Stimulated activated CD8-positive, alpha-beta memory T cell treated with anti-CD3 and anti-CD28 coated beads, Interleukin-7, amount 100 ng/mL, for 1 hour (primary cell): ENCODE measurements at places on chromosomes 11 and 22.

DNA sequence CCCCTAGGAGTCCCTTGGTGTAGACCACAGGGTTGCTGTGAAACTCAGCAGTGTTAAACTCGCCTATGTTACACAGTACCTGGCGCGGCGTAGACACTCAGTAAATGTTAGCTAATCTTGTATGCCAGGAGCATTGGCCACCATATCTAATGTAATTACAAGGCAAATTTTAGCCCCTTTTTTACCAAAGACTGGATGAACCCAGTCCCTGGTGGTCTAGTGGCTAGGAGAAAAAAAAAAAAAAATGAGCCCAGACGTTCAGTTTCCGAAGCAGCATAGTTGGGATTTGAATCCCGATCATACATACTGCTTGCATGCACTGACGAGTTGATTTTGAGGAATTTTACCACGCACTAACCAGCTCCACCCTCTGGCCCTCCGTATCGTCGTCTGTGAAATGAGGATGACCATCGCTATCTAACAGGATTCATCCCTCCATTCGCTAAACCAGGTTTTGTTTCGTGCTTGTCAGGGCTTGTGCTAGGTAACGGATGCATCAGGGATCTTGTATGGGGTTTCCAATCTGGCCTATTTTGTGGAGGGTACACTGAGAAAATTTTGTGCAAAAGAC is 688 bp downstream of the PTS start:
- DNase-seq = no peak

DNA sequence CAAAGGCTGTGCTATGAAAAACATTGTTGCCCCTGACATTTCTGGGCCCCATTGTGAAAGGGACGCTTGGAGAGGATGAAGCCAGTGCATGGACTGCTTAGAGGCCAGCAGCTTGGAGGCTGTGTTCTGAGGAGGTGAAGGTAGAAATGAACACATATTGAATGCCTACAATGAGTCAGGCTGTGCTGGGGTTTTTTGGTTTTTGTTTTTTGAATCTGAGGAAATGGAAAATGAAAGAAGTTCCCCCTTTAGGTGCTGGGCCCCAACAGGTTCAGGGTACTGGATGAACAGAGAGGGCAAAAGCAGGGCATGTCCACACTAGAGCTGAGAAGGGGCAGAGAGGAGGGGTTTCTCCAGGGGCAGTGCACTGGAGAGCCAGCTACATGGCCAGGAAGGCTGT is 166.1 kb upstream of the API5 start:
- DNase-seq = no peak

GRCh38 chr11:79007771-79008402 is 432.9 kb downstream of the TENM4 start:
- no peak for DNase-seq

DNA sequence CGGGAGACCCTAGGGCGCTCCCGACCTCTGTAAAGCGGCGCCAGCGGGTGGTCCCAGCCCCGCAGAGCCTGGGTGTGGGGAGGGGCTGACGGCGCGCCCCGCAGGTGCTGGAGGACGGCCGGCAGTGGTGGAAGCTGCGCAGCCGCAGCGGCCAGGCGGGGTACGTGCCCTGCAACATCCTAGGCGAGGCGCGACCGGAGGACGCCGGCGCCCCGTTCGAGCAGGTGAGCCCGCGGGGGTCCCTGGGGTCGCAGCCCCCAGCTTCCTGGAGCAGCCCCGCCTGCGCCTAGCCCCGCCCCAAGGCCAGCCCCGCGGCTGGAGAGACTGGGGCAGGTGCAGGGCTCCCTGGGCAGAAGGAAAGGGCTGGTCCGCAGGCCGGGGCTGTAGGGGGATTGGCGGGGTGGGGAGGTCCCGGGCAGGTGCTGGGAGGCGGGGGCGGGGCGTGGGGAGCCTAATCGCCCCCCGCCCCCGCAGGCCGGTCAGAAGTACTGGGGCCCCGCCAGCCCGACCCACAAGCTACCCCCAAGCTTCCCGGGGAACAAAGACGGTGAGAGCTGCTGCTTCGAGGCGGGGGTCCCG is 19.7 kb downstream of the EPS8L2 start:
- no peak for DNase-seq

- no peak for DNase-seq
Observed at GRCh38 chr11:40882301-40882700, 577.2 kb downstream of the LRRC4C start.

DNA sequence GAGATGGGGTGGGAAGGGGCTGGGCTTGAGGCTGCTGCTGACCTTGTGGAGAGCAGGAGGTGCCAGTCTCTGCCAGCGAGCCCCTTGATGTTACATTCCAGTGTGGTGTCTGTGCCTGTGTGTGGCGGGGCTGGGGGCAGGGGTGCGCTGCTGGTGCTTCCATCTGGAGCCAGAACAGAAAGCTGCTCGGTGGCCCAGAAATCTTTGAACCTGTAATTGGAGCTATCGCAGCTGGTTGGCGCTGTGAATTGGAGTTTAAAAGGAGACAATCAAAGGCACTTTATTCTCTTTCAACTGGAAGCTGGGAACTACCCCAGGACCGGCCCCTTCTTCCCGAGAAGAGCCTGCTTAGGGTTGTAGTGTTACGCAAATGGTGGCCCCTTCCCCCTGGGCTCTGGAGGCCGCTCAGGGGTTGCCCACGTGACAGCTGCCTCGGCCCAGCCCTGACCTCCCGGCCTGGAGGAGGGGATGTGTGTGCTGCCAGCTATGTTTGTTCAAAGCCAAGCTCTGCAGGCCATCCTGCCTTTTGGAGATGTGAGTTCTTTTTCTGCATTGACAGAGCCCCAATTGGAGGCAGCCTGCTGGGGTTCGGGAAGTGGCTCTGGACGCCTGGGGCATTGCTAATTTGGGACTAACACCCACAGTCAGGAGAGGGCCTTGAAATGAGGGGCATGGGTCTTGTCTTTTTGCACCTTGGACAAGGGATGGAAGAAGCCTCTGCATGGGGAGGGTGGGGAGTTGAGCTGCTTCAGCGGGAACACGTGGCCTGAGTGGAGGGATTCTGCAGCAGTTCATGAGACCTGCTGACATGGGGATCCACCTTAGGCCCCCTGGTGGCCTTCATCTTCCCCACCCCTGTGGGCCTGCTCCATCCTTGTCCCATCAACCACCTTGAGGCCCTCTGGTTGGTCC is 14.0 kb upstream of the ARSA start:
- DNase-seq = no peak

- no peak for DNase-seq
Observed at GRCh38 chr11:78688460-78688859, 113.8 kb upstream of the NARS2 start.

GRCh38 chr11:13596611-13597326 is 71.7 kb upstream of the FAR1 start:
- no peak for DNase-seq

DNA sequence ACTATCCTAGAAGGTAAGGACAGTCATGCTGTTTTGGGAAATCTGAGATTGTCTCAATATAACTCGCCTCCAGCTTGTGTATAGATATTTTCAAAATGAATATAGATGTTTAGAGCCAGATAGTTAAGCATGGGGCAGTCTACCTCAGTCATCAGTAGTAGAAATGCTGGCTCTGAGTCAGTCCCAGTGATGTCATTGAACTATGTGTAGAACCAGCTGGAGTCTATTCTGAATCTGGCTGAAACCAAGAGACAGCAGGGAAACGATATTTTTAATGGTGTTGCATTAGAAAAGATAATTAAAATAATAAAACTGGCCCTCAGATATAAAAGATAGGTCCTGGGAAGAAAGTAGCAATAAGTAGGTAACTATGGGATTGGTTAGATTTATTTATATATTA is 25.9 kb downstream of the PIWIL4 start:
- no peak for DNase-seq

DNA sequence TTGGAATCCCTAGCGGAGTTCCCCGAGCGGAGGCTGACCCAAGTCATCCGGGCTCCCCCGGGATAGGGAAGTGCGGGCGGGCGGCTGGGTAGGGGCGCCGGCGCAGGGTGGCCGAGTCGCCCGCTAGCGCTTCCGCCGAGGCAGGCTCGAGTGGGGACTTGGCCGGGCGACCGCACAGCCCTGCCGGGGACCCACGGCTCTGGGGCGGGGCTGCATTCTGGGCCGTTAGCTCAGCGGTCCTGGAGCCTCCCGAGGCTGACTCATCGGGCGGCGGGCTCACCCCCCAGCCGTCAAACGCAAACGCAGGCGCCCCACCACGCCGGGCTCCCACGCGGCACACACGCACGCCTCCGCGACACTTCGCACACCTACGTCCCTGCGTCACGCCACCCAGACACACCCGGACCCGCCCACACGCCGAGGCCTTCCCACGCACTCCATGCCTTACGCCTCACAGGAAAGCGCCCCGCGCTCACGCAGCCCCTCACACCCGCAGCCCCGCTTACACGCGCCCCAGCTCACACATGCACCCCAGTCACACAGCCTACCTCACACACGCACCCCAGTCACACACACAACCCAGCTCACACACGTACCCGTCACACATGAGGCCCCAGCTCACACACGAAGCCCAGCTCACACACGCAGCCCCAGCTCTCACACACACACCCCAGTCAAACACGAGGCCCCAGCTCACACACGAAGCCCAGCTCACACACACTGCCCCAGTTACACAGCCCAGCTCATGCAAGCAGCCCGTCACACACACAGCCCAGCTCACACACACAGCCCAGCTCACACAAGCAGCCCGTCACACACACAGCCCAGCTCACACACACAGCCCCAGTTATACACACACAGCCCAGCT is 1.2 kb downstream of the PHLDB1 start:
- DNase-seq = peak; percentile 74

DNA sequence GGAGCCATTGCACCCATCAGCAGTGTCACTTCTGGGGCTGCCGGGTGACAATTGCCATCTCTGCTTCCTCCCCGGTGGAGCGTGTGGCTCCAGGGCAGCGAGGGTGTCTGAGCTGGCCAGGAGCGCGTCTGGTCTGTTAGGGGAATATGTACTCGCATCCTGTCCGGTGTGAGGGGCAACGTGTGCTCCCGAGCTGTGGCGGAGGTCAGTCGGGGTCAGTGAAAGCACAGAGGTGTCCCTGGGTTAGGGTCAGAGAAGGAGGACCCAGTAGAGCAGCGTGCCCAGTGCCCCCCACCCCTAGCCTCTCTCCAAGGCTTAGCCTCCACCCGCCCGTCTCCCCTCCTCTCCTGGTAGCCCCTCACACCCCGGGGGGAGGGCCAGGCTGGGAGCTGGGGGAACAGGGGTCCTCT is 1.5 kb downstream of the CLCF1 start:
- no peak for DNase-seq

GRCh38 chr11:3855808-3856491 is 486 bp downstream of the STIM1 start:
- DNase-seq = no peak

DNA sequence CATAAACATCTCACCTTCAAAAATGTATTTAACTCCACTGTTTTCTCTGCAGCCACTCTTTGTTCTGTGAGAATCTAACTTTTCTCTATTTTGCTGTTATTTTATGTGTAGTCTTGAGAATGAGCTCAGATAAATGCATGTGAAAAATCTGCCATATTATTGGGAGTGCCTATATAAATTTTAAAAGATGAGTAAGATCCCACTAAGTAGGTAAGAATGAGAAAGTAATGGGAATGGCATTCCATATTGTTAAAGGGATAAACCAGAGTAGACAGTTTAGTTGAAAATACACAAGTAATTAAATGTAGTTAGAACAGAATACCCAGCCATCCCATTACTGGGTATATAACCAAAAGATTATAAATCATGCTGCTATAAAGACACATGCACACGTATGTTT is 817.2 kb downstream of the FAM181B start:
- DNase-seq = no peak

DNA sequence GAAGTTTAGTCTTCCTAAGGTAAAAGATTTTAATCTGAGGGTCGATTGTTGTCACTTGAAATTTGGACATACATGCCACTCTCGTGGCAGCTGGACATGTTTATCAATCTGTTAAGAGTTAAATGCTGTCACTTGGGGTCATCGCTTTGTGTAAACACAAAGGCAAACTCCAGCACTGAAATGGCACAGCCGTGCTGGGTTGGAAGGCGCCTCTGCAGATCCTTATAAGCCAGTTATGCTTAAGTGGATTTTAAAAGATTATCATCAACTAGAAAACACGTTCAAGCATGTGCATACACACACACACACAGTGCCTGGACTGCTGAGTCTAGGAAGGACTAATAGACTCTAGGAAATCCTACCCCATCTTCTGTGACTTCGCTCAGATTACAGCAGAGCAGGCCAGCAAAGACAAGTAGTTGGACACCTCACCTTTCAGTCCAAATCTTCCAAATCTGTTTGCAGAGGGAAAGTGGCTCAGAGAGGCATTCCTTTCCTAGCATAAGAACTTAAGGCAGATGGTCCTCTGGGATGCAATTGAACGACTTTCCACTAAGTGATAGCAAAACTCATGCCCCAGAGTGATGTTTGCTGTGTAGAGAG is 83.7 kb downstream of the CACNG2 start:
- DNase-seq = no peak

- DNase-seq = no peak
Observed at GRCh38 chr11:76190376-76190775, 15.9 kb downstream of the WNT11 start.

- DNase-seq = no peak
Observed at GRCh38 chr11:22031791-22032190, 161.1 kb upstream of the ANO5 start.

DNA sequence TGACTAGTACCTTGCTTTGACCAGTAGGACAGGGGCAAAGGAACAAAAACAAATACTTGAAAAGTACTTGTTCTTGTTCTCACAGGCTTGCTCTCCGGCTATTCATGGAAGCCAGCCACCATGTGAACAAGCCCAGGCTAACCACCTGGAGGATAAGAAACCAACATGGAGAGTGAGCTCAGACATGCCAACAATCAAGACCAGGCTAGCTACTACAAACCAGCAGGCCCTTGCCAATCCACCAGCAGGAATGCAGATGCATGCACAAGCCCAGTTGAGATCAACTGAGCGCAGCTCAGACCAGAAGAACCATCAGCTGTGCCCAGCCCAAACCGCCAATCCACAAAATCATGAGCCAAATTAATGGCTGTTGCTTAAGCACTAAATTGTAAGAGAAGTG is 180.1 kb upstream of the ISX start:
- no peak for DNase-seq

DNA sequence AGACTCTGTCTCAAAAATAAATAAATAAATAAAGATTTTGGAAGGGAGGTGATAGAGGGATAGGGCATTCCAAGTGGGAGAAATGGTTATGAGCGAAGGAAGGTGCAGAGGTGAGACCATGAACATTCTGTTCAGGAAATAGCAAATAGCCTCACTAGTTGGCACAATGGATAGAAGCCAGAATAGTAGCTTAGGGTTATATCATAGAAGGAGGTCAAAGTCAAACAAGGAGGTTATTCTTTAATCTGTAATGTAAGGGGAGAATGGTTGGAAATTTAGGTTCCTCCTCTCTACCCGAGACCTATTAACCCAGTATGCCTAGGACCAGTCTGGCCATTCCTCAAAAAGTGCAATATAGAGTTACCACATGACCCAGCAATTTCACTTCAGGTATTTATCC is 275.8 kb downstream of the MN1 start:
- no peak for DNase-seq
